ENCODE measurements at places on chromosomes 16 and 17.

DNA sequence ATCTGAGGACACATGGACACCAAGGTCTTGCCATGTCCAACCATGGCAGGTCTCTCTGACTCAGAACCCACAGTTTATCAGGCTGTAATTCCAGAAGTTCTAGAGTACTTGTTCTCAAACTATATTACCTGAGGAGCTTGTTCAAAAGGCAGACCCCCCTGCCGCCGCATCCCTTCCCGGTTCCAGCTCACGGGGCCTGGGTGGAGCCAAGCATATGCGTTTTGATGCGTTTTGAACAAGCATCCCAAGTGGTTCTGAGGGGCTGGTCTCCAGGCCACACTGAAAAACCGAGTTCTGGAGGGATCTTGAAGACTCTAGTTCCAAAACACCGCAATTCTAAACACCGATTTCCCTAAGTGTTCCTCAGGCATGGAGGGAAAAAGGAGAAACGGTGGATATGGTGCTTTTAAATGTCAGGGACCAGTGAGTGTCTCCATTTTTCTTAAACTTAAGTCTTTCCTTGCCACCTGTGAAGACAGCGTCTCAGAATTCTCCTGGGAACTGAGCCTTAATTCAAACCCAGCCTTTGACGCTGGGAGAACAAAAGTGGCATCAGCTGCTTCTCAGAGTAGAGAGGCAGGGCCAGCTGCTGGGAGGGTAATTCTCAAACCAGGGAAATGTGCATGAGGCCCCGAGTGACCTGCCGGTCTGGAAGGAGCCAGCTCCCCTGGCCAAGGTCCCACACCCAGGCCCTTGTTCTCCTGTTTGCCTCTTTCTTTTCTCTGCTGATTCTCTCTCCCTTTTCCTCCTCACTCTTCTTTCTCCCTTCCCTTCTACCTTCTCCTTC lies 84.4 kb upstream of the PLCG2 start:
- no peak for DNase-seq

DNA sequence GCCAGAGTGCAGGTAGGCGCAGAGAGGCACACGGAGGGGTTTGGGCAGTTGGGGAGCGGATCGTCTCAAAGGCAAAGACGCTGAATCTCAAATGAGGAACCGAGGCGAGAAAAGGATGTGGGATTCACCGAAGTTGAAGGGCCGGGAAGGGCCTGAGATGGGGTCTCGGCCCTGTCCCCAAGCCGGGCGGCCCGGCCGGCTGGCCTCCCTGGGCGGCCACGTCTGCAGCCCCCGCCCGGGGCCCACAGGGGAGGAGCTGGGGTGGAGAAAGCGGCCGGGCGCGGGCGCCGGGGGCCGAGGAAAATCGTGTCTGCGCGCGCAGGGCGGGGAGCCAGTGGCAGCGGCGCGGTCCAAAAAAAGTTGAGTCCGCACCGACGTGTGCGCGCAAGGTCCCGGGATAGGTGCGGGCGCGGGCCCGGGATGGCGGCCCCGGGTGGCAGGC lies 458 bp downstream of the SLC12A4 start:
- no peak for DNase-seq

DNA sequence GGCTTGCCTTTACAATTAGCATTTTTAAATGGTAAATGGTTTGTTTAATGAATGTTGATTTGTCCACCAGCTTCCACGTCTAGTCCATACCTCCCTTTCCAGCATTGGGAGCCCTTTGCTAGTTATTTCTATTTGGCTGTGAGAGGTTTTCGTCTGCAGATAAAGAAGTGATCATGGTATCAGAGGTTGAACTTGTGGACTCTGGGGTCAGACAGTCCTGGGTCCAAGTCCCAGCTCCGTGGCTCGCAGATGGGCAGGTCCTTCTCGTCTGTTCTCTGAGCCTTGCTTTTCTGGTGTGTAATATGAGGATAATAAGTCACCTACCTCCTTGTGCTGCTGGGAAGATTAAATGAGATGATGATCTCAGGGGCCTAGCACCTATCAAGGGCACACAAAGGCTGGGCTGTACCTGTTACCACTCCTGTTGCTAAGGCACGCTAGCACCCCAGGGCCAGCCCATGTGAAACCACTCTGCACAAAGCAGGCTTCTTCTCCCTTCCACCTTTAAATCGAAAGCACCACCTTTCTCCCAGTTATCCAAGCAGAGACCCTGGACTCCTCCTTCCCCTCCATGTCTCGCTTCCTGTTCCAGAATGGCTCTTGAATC lies 103.9 kb downstream of the GNAO1 start:
- DNase-seq = no peak

GRCh38 chr16:84841787-84842300 lies 22.1 kb downstream of the CRISPLD2 start:
- DNase-seq = no peak

GRCh38 chr17:74192950-74193781 lies 10.3 kb upstream of the RPL38 start:
- no peak for DNase-seq

DNA sequence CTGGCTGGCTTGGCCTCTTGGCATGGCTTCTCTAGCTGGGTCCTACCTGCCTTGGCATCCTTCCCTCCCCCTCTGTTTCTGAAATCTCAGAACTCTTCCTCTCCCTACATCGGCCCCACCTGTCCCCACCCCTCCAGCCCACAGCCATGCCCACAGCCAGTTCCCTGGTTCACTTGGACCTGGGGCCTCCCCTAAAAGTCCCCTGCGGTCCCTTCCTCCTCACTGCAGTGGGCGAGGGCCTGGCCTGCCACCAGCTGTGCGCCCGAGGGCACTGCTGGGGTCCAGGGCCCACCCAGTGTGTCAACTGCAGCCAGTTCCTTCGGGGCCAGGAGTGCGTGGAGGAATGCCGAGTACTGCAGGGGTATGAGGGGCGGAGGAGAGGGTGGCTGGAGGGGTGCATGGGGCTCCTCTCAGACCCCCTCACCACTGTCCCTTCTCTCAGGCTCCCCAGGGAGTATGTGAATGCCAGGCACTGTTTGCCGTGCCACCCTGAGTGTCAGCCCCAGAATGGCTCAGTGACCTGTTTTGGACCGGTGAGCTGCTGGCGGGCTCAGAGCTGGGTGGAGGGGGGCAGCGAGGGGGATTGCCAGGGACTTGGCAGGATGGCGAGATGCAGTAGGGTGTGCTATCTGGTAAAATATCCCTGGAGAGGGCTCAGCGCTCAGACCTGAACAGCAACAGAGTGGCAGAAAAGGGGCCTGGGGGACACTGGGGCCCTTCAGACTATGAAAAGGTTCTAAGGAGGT lies 14.1 kb downstream of the MIEN1 start:
- DNase-seq = no peak

DNA sequence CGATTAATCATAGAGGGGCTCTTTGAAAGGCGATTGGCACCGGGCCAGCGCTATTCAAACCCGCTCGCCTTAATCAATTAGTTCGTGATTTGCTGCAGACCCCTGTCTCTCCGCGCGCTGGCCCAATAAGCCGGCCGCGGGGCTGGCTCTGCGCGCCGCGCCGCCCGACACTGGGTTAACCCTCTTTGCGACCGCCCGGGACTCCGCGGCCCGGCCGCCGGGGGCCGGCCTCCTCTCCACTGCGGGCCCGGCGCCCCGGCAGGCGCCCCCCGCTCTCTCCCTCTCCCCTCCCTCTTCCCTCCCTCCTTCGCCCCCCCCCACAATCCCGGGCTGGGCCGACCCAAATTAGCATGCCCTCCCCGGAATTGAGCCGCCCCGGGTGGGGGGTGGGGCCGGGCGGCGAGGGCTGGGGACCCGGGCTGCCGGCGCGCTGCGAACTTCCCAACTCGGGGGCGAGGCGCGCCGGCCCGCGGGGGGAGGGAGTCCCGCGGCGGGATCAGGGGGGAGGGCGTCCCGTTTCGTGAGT lies 428 bp upstream of the SALL1 start:
- DNase-seq = no peak

GRCh38 chr16:67169642-67170167 lies 633 bp upstream of the NOL3 start:
- no peak for DNase-seq

GRCh38 chr16:17389384-17389783 lies 81.4 kb downstream of the XYLT1 start:
- DNase-seq = peak; percentile 71

Data from BJ (cell line).